Activated naive CD8-positive, alpha-beta T cell treated with anti-CD3 and anti-CD28 coated beads, Interleukin-2, amount 10 ng/mL, durations not matched to agents 7 days and 5 days (primary cell): ENCODE measurements at places on chromosomes 12 and 14. TPM values are rescaled to one million over a fixed set of nuclear protein-coding genes. Genes with fewer than 3 reads are reported as not detected.

The ITGA5 gene
- 84.5 TPM for total RNA-seq

GRCh38 chr12:102973583-102973982 is 16.1 kb downstream of the ASCL1 start:
- no peak for DNase-seq

GRCh38 chr14:95189367-95190132 is 32.2 kb upstream of the DICER1 start:
- DNase-seq: no peak

The AHSA1 gene
- 154 TPM for total RNA-seq

The SMCO2 gene
- not detected for total RNA-seq

GRCh38 chr14:84095681-84096080 is 1434.3 kb upstream of the FLRT2 start:
- DNase-seq: no peak

DNA sequence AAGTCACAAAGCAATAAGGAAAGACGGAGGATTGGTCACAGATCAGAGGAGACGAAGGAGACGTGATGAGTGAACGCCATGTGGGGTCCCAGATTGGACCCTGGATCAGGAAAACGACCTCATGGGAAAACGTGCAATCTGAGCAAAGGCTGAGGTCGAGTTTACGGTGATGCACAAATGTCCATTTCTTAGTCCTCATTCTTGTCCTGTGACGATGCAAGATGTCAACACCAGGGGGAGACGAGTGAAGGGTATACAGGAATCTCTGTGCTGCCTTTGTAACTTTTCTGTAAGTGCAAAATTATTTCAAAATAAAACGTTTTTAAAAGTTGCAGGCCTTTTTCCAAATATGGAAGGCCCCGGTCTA is 329.8 kb downstream of the MED13L start:
- DNase-seq: no peak

The ANKS1B gene
- not detected for total RNA-seq

The KRT85 gene
- not detected for total RNA-seq

DNA sequence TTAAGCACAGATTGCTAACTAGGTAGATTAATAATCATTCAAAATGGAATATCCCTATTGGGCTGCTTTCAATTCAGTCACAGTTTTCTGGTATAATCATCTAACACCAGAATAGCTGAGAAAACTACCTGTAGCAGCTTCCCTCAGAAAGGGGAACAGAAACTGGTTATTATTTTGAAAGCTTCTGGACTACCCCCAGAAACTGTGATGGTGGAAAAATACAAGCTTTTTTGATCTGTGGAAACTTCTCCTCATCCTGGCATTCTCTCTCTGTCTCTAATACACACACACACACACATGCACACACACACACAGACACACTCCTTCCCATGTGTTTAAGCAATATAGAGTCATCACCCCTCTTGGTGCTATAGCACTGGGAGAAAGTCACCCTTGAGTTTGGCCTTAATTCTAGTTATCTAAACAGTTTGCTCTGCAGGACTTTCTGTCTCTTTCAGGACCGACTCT is 251.5 kb upstream of the LMO3 start:
- DNase-seq: no peak

DNA sequence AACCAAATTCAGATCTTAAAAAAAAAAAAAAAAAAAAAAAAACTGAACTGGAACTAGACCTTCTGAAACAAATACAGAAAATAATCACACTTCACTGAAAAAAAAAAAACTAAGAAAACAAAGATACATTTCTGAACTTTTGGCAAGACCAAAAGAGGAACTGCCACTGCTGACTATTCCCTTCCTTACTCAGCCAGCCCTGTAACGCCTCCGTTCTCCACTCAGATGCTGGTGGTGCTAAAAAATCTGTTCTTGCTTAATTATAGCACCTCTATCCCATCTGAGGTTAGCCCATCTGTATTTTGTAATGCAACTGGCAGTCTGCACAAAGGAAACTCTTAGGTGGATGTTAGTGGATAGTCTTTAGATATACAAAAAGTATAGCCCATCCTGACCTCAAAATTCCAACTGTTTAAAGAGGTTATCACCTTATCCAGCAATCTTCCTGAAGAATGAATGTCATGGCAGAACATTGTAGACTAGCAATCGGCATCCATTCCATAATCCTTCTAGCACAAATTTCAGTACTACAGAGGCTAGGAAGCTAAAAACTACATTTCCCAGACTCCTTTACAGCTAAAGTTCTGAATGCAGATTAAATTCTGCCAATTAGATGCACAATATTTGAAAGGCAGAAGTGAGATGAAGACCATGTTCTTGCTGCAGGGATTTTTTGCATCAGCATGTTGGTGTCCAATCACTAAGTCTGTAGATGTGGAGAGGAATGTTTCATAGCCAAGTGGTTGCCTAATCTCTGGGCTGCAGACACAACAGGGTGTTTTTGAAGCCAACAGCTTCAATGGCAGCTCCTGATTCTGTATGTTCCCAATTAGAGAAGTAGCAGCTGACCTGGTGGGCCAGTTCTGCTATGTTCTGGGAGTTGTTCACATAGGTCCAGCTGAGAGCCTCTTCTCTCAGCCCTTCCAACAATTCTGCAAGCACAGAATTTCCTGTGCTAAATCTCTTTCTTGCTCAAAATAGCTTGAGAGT is 5.7 kb downstream of the MAP3K9 start:
- no peak for DNase-seq

The GDF11 gene
- total RNA-seq: 11.5 TPM

The ANO4 gene
- total RNA-seq: not detected

DNA sequence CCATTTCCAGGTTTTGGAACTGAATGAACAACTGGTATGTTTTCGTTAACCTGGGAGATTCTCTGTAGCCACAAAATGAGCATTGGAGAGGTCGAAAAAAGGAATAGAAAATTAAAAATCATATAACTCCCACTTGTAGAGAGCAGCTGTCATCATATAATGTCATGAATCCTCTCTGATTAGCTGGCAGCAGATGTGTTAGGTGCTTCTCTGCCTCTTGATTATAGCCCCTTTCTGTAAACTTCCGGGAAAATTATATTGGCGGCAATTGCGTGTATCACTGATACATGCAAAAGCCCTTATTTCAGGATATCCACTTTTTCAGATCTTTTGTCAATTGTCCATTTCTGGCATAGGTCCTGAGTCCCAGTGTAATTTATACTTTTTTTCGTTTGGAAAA is 31.7 kb downstream of the FGD4 start:
- no peak for DNase-seq

DNA sequence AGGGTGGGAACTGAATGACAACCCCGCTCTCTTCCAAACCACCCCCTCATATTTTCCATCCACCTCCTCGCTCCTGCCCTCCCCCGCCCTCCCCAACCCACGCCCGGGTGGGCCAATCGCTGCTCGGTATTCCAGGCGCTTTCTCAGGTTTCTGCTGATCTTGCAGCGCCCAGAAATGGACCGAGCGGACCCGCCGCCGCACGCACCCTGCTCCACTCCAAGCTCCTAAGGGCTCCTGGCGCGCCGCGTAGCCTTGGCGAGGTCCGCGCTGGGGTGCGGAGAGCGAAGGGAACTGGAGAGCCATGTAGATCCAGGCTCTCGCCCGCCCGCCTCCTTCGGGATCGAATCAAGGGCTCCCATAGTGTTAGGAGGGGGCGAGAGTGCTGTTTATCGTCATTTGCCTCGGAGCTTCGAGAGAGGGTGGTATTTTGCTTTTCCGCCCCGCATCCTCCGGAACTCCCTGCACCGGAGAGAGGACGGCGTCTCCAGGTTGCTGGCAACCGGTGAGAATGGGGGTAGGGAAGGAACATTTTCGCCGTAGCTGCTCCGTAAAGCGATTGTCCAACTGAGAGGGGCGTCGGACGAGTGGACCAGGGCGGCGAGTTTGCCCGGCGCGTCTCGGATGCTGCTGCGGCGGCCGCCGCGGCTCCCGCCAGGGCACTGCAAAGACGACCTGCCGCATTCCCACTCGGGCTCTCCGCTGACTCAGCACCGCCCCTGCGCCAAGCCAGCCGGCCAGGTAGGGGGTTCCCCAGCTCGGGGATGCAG is at the start of gene KCNA1:
TSS of gene KCNA1 (plus strand) at position 172 of the 768 bp plus-strand sequence. CDS start 1,474 bp downstream, outside the sequence.
- peak; percentile 46 for DNase-seq

DNA sequence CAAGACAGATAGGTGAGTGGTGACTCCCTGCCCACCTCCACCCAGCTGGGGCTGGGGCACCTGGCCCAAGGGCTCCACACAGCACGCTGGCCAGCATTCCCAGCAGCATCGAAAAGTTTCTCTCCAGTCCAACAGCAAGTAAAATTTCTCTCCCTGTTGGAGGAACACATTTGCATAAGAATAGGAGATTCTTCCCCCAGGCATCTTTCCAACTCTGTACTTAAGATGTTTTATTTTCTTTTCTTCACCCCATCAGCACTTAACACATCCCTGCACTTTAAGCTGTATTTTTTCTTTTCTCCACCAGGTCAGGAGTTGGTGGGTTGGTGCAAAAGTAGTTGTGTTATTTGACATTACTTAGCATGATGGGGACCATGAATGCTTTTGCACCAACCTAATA is 47.2 kb downstream of the OR9K2 start:
- DNase-seq: no peak

The CPNE8 gene
- 2.2 TPM for total RNA-seq

The LMO3 gene
- total RNA-seq: not detected

DNA sequence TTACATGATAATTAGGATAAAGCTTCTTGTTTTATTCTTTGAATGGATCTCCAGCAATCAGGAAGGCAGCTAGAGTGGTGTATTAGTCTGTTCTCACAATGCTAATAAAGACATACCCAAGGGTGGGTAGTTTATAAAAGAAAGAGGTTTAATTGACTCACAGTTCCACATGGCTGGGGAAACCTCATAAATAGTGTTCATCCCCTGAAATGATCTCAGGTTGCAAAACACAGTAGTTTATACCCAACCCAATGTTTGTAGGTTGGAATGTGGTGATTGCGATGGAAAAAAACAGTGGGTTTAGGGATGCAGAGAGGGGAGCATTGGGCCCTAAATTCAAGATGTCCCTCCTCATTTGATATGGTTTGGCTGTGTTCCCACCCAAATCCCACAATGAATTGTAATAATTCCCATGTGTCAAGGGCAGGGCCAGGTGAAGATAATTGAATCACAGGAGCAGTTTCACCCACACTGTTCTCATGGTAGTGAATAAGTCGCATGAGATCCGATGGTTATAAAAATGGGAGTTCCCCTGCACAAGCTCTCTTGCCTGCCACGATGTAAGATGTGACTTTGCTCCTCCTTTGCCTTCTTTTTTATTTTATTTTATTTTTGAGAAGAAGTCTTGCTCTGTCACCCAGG is 11.5 kb downstream of the MUCL1 start:
- no peak for DNase-seq

GRCh38 chr12:11710906-11711305 is 61.4 kb downstream of the ETV6 start:
- DNase-seq: no peak

The SLC6A15 gene
- not detected for total RNA-seq

The OTX2 gene
- total RNA-seq: not detected
